Amniotic epithelial cell (primary cell): ENCODE measurements at places on chromosomes 5 and 9.
A peak's percentile ranks its signal among the peaks of the same experiment; 100 is the strongest.

DNA sequence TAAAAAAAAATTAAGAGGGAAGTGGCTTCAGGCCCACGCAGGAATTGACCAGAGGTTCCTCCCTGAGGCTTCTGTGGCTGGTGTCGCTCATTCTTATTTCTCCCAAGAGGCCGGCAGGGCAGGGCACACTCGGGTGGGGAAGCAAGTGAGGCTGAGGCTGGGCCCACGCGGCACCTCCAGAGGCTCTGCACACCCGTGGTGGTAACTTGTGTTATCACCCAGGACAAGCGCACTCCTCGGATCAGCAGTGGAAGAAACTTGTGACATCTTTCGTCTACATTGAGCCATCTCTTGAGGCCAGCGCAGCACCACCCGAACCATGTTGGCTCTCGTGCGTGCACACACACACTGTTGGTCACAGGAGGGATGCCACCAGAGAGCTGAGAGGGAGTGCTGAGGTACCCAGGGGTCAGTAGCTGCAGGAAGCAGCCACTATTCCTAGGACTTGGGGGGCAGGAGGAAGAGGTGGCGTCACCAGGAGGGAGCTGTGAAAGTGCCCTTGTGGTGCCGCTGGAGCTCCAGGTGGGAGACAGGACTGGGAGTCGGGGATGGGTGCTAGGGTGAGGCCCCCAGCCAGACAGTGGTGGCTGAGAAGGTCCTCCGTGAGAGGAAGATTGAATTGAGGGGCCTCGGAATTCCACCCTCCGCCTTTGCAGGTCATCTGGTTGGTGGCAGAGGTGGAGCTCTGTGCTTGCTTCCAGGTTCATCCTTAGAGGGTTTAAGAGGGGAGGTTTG is 6.4 kb downstream of the NDUFS6 start:
- no peak for DNase-seq

DNA sequence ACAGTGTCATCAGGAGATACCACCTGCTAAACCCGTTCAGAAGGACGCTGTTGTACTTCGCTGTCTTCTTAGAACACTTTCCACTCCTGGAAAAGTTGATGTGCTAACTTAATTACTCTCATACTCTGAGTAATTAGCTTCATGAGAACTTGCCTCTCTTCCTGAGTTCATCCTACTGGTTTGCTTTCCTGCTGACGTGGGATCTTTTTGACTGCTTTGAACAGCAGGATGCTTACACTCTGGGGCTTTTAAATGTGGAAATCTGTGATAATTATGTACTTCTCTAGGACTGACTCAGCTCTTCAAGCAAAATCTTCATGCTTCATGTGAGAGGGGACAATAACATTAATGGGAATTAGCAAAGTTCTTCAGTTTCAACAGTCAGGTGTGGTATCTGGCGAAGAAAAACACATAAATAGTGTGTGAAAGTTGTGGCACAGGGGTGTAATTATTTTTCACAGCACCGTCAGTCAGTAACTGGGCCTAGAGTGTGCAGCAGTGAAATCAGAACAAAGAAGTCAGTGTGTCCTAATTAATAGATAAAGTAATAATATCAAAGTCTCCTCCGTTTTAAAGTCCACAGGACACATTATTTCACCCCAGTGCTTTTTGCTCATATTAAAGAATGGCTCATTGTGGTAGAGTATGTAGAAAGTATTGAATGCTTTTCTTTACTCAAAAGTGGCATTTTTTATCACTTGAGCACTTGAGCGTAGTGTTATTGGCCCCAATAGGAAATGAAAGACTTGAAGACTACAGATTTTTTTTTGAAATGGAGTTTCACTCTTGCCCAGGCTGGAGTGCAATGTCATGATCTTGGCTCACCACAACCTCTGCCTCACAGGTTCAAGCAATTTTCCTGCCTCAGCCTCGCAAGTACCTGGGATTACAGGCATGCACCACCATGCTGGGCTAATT is 140.9 kb upstream of the DMRT1 start:
- DNase-seq, result no peak

DNA sequence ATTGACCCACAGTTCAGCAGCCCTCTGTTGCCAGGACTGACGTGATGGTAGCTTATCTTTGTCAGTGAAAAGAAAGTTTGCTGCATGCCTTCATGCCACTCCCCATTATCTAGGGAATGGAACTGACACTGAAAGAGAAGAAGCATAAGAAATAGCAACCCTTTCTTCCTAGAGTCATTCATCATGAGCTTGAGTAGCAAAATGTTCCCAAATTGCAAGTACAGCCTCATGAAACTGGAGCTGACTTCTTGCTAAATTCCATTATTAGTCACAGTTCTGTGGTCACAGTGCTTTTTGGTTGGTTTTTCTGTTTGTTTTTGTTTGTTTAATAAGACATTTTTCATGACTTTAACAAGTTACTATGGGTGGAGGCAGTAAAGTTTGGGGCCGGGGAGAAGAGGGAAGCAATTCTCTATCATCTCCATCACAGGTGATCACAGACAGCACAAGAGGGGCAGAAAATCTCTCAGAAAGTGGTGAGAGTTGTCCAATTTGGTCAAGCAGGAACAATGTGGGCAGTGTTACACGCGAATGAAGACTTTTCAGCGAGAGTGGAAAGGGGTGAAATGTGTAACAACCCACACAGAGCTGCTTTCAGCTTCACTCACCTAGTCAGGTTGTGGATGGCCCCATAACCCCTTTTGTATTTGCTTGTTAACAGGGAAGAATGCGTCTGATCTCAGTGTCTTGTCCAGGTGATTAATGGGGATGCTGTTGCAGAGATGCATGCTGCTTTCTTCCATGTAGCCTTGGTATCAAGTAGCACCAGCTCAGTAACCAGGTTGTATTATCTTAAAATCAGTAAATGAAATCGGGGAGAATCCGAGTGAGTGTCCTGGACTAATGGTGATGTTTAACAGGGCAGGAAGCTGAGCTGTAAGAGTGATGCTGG is 440.4 kb downstream of the DMRT2 start:
- no peak for DNase-seq

DNA sequence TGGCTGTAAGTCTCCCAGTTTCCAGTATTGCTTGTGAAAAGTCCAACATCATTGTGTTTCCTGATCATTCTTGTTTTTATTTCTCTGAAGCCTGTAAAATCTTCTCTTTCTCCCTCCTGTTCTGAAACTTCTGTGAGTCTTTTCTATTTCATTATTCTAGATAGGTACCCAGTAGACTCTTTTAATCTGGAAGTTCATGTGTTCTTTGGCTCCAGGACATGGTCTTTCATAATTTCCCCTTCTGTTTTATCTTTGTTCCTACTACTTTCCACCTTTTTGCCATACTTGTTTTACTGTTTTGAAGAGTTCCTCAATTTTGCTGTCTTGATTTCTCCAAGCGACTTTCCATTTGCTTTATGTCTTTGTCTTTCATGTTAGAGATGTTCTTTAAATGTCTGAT is 168.1 kb downstream of the APBA1 start:
- DNase-seq, result no peak

DNA sequence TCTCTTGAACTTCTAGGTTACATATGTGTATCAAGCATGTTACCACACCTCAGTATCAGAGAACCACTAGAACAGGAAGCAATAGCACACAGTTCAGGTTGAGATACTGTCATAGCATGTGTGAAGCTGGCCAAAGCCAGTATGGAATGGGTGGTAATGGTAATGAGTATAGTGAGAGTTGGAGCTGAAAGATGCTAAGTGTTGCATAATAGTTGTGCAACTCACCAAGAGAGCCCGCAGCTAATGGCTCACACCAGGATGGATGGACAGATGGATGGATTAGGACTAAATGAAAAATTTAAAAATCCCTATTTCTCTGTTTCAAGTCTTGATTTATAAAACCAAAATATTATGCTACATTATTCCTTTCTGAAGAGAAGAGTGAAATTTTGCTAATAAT is 53.4 kb upstream of the KCNN2 start:
- peak; percentile 28 for DNase-seq

GRCh38 chr9:106927916-106928315 is 65.0 kb downstream of the ZNF462 start:
- DNase-seq, result peak; percentile 48

- peak; percentile 44 for DNase-seq
Observed at GRCh38 chr9:13665418-13666066, 386.1 kb upstream of the MPDZ start.

GRCh38 chr9:124011460-124012301 is at the start of gene LHX2:
LHX2 (plus strand) TSS chr9:124011768; CDS start chr9:124012349, 581 bp downstream.
- DNase-seq, result peak; percentile 64

DNA sequence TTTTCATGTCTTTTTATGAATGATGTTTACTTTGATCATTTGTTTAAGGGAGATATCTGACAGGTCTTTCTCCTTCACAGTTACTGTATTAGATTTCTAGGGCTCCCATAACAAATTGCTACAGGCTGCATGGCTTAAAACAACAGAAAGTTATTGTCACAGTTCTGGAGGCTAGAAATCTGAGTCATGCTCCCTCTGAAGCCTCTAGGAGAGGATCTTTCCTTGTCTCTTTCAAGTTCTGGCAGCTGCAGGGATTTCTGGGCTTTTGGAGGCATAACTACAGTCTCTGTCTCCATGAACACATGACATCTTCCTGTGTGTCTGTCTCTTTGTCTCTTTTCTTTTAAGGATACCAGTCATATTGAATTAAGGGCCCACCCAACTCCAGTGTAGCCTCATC is 557.3 kb upstream of the SEMA6A start:
- DNase-seq, result no peak

GRCh38 chr9:128891321-128892220 is 9.6 kb downstream of the LRRC8A start:
- DNase-seq, result no peak

GRCh38 chr9:108158236-108158995 is 668.8 kb upstream of the KLF4 start:
- DNase-seq, result no peak

DNA sequence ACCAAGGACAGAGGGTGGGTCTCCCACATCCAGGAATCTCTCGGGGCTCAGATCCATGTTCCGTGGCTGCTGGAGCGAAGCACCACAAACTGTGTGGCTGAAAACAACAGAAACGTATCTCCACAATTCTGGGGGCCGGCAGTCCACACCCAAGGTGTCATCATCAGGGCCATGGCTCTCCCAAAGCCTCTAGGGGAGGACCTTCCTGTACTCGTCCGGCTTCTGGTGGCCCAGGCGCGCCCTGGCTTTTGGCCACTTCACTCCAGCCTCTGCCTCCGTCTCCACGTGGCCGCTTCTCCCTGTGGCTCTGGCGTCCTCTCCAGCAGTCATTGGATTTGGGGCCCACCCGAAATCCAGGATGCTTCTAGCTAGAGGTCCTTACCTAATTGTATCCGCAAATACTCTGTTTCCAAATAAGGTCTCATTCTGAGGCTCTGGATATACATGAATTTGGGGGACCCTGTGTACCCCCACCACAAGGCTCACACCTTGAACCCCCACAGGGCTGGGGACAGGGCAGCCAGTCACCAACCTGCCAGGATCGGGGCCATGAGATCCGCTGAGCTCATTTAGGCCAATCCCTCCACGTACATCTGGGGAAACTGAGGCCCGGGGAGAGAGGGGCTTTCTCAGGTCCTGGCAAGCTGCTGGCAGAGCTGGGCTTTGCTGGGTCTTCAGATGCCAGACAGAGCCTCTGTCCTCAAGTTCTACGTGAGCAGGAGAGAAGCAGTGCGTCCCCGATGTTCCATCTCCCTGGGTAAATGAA is 158.2 kb downstream of the OLFM1 start:
- no peak for DNase-seq

GRCh38 chr9:96462541-96462940 is 12.6 kb downstream of the HABP4 start:
- no peak for DNase-seq

GRCh38 chr5:61286446-61287132 is 45.5 kb upstream of the ZSWIM6 start:
- DNase-seq, result peak; percentile 37

GRCh38 chr9:87099407-87099806 is 152.1 kb upstream of the GAS1 start:
- peak; percentile 82 for DNase-seq

GRCh38 chr5:78362220-78362619 is 1.8 kb downstream of the SCAMP1 start:
- no peak for DNase-seq

- no peak for DNase-seq
Observed at GRCh38 chr9:93290495-93291434, 106.8 kb downstream of the WNK2 start.

GRCh38 chr5:61333954-61334867 is 2.2 kb downstream of the ZSWIM6 start:
- DNase-seq, result no peak

GRCh38 chr5:89282554-89283510 is 399.8 kb upstream of the MEF2C start:
- DNase-seq, result peak; percentile 48

- no peak for DNase-seq
Observed at GRCh38 chr9:5321058-5321457, 16.5 kb upstream of the RLN2 start.

DNA sequence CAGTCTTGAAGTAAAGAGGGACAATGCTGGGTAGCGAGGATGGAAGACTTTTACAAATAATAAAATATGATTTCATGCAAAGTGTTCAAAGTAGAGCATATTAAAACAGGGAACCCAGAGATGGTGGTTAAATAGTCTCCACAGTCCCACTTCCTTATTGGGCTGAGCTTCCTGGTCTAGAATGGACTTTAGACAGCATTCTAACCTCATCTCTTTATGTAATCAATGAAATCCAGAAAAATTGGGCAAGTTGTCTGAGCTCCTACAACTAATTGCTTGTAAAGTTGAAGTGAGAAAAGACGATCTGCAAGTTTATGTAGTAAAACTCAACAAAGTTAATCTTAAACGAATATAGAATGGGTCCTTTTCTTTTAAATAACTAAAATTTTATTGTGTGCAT is 328.9 kb downstream of the PJA2 start:
- no peak for DNase-seq

GRCh38 chr9:76655971-76656370 is 108.3 kb upstream of the PCA3 start:
- no peak for DNase-seq

- DNase-seq, result peak; percentile 1
Observed at GRCh38 chr5:58666598-58667581, 84.0 kb downstream of the RAB3C start.

DNA sequence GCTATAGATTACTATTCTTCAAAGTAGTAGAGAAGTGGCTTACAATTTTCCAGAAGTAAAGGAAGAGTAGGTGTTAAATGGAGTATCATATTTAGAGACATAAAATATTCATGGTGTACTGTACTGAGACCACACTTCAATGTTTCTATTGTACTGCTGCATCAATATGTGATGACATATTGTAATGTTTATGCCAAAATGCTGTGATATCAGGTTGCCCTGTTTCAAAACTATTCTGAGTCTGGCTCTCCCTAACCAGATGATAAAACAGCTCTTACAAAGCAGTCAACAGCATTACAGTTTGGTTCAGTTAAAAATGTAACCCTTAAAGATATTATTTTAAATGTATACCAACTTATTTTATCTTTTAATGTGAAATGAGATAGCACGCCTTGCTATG is 30.8 kb upstream of the ACOT12 start:
- peak; percentile 46 for DNase-seq

- no peak for DNase-seq
Observed at GRCh38 chr5:136560126-136560525, 194.8 kb upstream of the TRPC7 start.

GRCh38 chr5:6143523-6143922 is 234.8 kb downstream of the MED10 start:
- DNase-seq, result no peak

GRCh38 chr9:35937227-35937626 is 20.7 kb downstream of the OR2S2 start:
- peak; percentile 75 for DNase-seq
